Activated CD8-positive, alpha-beta memory T cell treated with anti-CD3 and anti-CD28 coated beads for 48 hours (primary cell): ENCODE measurements at places on chromosomes 11 and 22.

- DNase-seq: no peak
Measured at GRCh38 chr11:20238712-20239111, 78.4 kb upstream of the DBX1 start.

- DNase-seq: no peak
Measured at GRCh38 chr11:14541192-14541947, 21.2 kb upstream of the PSMA1 start.

DNA sequence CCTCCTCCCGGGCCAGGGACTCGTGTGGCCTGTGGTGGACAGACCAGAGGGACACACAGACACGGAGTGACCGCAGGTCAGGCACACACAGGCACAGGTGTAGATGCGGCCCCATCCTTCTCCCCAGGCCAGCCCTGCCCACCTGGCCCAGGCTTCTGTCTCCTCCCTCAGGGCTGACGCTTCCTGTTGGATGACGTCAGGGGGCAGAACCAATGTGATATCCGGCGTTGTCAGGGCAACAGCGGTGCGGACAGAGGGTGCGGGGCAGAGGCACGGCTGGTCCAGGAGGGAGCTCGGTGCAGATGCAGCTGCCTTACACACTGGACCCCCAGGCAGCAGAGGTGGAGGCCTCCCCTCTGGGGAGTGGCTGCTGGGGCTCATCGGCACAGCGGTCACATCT lies 2.9 kb upstream of the TUBGCP6 start:
- no peak for DNase-seq

DNA sequence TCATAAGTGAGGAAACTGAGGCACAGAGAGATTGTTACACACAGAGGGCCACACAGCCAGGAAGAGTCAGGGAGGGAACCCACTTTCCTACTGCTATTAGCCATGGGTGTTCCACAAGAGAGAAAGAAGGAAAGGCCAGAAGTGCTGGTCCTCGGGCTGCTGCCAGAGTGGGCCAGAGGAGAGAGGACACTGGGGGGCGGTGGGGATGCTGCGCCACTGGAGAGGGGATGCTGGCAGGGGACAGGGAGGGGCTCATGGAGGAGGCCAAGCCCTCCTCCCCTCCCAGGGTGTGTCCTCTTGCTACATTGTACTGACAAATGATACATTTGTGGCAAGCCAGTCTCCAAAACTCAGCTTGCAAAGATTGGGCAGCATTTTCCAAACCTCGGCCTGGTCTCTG lies 9.9 kb downstream of the IL10RA start:
- no peak for DNase-seq

GRCh38 chr11:110198031-110198729 lies 98.2 kb downstream of the RDX start:
- DNase-seq: no peak

DNA sequence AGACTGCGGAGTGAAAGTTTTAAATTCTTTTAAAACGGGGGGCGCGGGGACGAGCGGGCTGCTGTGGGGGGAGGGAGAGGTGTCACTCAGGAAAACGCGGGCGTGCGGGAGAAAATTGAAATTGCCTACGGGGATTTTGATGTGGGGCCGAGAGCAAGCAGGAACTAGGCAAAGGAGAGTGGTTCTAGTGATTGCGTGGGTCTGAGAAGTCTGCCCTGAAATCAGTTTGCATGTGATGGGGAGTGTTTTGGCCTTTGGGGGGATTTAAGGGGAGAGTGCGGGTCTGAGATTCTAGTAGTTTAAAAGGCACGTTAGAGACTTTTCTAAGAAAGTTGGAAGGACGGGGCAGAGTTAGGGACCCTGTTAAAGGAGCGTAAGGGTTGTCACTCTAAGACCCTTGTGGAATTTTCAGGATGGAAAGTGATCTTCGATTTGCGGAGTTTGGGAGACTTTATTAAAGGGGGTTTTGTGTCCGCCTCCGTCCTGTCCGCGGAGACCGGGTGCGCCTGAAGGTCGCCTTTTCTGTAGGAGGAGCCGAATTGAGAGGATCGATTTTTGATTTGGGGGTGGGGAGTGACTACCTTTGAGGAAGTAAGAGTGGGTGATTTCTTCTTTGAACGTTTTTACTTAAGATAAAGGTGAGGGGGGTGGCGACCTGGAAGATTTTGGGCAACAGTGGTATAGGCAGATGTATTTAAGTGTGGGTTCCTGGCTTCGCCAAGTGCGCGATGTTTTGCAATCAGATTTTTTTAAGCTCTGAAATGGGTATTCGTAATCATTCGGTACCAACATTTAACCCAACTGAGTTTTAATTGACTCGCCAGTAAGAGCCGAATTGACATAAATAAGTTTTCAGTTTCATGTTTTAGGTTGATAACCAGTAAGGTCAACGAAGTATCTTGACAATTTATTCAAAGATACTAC lies 1.1 kb downstream of the EED start:
- no peak for DNase-seq

GRCh38 chr22:40653361-40653760 lies 16.8 kb upstream of the MRTFA start:
- no peak for DNase-seq

GRCh38 chr11:60762851-60763691 lies 6.4 kb downstream of the MS4A15 start:
- DNase-seq: no peak

- no peak for DNase-seq
Measured at GRCh38 chr11:122140500-122140899, 24.5 kb upstream of the BLID start.

DNA sequence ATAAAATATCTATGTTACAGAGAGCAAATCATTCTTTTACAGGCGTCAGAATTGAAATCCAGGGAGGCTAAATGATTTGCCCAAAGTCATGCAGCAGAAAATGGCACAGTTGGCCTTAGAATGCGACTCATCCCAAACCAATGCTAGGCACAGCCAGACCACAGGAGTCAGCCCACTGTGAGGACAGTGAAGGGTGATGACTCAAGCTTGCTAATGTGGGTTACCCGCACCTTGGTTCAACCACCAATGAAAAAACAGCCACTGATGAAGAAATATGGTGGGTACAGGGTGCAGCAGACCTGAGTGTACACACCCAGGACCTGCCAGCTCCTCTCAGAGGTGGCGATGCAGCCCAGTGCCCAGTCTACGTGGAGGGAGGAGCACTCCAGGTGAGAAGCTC lies 89.7 kb downstream of the ZC3H12C start:
- no peak for DNase-seq
